NCI-H1417 (cell line): ENCODE measurements at places on chromosomes 5 and 9.

DNA sequence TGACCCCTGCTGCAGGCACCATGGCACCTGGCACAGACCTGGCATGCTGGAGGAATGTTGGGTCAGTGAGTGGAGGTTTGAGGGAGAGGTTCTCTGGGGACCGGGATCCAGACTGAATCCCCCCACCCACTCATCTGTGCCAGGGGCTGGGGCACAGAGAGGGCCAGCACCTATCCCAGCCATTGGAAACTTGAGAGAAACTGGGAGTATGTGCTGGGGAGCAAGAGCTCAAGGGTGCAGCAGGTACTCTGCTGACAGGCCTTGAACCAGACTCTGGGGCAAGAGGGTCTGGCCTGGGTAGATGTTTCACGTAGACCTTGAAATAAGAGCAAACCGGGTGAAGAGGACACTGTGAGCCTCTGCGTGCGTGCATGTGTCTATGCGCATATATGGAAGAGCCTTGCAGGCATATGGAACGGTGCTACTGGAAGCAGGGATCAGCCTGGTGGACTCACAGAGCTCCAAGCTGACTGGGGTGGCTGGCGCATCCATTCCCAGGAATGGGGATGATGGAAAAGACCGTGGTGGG is 8.8 kb downstream of the FGF18 start:
- DNase-seq = no peak

GRCh38 chr5:147177125-147177840 is 57.5 kb upstream of the STK32A start:
- DNase-seq = no peak

- DNase-seq = no peak
Observed at GRCh38 chr5:81556809-81557208, 162.9 kb upstream of the ACOT12 start.

DNA sequence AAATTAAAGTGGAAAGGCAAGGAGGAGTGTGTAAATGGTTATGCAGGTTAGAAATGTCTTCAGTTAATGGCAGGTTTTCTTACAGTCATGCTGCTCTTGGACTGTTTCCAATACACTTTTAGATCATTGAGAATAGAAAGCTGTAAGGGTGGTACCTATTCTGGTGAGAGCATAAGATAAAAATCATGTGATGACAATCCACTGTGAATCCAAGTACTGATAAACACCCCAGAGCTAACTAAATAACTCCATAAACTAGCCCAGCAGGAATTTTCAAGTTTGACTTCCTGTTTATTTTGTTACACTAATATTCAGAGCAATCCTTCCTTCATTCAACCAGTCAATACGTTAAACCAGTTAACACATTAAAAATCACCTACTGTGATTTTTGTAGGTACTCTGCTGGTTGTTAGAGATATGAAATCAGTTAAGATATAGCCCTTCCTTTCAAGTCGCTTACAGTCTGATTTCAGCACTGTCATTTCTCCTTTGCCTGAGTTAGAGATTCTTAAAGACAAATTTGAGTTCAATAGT is 22.6 kb downstream of the VCAN start:
- no peak for DNase-seq

DNA sequence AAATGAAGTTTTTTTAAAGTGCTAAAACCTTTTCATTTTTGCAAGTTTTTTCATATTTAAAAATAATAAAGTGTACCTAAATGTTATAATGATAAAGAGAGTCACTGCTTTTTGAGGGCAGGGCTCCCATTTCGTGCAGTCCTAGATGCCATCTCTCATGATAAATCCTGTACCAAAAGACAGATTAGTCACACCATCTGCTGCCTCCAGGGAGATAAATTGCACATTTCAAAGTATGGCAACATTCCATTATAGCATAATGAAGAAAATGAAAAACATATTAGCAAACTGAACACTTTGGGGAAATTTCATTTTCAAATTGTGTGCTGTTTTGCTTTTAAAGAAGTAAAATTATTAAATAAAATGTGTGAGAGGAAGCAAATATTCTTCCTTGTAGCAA is 257.2 kb downstream of the KIAA0825 start:
- DNase-seq = no peak

DNA sequence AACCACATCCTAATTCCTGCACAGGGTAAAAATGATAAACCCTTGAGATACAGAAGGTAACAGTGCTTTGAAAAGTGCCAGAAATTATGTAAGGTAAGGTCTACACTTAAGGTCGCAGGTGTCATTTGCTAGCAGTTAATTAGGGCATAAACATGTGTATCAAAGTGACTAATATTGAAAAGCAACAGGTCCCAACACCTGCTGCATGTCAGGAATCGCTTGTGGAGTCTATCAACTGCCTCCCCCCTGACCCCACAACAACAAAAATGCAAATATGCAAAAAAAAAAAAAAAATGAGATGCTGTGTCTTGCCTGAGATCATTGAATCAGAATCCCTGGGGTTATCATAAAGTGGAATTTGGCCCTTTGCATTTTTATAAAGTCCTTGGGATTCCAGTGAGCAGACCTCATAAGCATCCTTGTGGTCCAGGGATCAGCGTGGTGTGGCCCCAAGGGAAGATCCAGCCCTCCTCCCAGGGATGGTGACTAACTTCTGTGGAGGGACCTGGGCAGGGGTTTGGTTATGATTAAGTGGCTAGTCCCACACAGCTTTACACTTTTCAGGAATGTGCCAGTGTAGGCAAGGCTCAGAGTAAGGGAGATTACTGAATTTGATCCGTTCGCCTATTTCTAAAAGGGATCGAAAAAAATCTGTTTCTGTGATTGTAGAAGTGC is 92.5 kb upstream of the TNFSF8 start:
- peak; percentile 38 for DNase-seq
